ENCODE measurements at places on chromosomes 5 and 9. TPM values are rescaled to one million over a fixed set of nuclear protein-coding genes. Genes with fewer than 3 reads are reported as not detected.

DNA sequence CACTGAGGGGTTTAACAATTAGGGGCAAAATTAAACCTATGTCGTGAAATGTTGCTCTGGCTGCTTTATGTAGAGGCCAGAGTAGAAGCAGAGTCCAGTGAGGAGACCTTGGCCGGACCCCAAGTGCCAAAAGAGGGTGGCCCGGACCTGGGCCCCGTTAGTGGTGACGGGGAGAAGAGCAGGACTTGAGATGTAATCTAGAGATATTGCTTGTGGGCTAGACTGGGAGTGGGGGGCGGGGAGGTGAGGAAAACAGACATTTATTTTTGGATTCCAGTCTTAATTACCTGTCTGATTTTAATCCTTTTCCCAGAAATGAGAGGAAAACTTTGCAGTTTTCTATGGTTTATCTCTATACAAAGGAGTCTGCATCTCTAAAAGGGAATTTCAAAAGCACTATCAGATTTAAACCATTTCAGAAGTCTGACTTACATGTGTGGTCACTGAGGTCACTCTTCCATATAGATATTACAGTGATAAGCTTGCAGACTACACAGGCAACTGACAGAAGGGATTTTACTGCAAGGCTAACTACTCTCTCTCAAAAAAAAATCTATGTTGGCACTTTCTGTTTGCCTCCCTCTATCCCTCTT, 108.1 kb downstream of the MED27 start:
- H3K36me3 ChIP-seq, result peaks cover 4% of the 10 kb centered on the region
- H3K4me3 ChIP-seq, result no peak overlapping the region
- no peak for DNase-seq

DNA sequence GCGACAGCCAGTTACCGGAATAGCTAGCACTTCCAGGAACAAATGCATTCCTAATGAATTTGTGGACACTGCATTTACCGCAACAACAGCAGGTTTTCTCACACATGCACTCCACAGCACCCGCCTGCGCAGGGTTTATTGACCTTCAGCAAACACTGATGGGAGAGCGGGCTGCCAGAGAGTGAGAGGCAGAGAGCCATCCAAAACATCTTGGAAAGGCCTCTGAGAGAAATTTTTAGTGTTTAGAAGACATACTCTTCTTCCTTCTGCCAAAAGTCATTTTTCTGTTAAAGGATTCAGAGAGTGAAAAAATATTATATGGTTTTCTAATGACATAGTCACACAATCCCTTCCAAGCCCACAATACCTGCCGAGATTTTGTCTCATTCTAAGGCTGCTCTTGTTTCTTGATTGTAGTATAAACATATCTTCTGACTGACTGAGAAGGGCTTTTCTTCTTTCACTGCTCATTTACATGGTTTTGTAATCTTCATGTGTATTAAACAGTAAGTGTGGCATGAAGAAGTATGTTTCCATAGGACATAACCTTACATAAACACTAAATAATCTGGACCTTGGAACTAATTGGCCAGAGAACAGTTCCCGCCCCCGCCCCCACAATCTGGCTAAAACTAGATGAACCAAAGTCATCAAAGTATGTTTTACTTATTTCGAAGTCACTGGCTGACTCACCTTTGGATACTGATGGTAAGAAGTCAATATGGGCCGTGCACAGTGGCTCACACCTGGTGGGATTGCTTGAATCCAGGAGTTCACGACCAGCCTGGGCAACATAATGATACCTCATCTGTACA, 432.5 kb upstream of the MEF2C start:
- no peak for DNase-seq
- H3K27me3 ChIP-seq, result no peaks in the 10 kb centered on the region

DNA sequence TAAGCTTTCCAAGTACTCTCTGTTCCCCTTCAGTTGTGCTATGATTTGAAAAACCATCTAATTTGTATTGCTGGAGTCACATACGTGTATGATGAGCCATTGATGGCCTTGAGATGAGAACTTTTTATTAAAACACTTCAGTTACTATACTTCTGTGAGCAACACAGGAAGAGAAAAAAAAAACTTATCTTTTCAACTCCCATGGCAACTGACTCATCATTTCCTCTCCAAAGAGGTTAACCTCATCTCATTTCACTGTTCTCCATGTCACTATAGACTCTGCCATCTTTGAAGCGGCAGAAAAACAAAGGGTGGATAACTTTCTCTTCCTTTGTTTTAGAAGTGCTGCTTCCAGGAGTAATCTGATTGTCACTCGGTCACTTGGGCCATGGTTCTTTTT, 104.3 kb upstream of the PCSK1 start:
- peaks cover 15% of the 10 kb centered on the region for H3K4me1 ChIP-seq
- H3K4me3 ChIP-seq, result peak overlapping the region; percentile 65
- DNase-seq, result no peak
- H3K27me3 ChIP-seq, result no peaks in the 10 kb centered on the region
- no peaks in the 10 kb centered on the region for H3K36me3 ChIP-seq

- no peaks in the 10 kb centered on the region for H3K4me1 ChIP-seq
- DNase-seq, result no peak
- no peak overlapping the region for H3K4me3 ChIP-seq
Observed at GRCh38 chr9:116377179-116377798, 223.7 kb downstream of the PAPPA start.

GRCh38 chr5:36741128-36741527, 134.7 kb downstream of the SLC1A3 start:
- DNase-seq, result no peak
- no peaks in the 10 kb centered on the region for H3K36me3 ChIP-seq
- peaks cover 9% of the 10 kb centered on the region for H3K4me1 ChIP-seq
- peaks cover 49% of the 10 kb centered on the region for H3K27me3 ChIP-seq
- H3K4me3 ChIP-seq, result no peak overlapping the region

DNA sequence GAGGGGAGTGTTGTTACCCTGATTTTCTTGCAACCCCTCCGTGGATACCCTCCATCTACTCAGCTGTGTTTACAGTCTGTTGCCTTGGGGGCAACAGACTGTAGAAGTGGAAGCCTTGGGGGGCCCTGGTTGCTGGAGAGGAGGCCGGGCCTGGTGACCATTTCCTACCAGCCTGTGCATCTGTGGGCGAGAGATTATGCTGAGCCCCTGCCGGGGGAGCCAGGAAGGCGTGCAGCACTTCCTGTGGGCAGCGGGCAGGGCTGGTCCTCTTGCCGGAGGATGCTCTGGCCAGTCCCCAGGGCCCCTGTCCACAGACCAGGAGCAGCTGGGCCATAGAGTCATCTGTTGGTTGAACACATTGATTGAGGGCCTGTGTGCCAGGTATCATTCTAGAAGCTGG, 11.1 kb downstream of the ERGIC1 start:
- peaks cover 4% of the 10 kb centered on the region for H3K36me3 ChIP-seq
- H3K27me3 ChIP-seq, result no peaks in the 10 kb centered on the region
- peaks cover 73% of the 10 kb centered on the region for H3K4me1 ChIP-seq
- H3K4me3 ChIP-seq, result no peak overlapping the region
- H3K27ac ChIP-seq, result no peak overlapping the region

DNA sequence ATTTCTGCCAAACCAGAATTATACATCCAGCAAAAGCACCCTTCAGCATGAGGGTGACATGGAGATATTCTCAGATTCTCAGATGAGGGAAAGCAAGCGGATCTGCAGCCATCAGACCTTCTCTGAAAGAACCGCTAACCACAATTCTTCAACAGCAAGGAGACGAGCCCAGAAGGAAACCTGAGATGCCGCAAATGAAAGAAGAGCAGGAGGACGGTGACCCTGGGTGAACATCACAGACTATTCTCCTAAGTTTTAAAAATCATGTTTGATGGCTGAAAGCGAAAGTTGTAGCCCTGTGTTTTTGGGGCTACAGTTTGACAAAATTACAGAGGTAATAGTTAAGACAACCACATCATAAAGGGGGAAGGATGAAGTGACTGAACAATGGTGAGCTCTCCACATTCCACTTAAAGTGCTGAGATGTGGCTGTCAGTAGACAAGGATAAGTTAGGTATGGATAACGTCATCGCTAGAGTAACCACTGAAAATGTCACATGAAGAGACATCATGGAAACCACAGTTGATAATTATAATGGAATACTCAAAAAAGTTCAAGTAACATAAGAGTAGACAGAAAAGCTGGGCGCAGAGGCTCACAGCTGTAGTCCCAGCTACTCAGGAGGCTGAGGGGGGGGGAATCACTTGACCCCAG, 31.5 kb upstream of the NSMF start:
- peaks cover 2% of the 10 kb centered on the region for H3K4me1 ChIP-seq
- H3K27ac ChIP-seq, result no peak overlapping the region
- no peaks in the 10 kb centered on the region for H3K27me3 ChIP-seq
- DNase-seq, result no peak

DNA sequence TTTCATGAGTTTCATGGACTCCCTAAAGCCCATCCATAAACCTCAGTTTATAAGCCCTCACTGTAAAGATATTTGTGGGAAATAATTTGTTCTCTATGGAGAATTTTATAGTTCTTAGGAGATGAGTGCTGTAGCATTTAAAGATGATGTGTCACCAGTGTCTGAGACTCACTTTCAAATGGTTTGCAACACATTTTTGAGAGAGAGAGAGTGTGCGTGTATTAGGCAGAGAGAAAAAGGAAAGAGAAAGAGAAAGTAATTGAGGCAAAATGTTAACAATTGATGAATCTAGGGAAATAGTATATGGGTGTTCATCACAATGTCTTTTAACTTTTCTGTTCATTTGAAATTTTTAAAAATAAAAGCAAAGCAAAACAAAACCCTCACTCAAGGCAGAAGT, 479.0 kb downstream of the ZSWIM6 start:
- no peaks in the 10 kb centered on the region for H3K4me1 ChIP-seq
- H3K27me3 ChIP-seq, result peaks cover 31% of the 10 kb centered on the region
- no peaks in the 10 kb centered on the region for H3K36me3 ChIP-seq
- no peak for DNase-seq
- H3K27ac ChIP-seq, result no peak overlapping the region
- no peak overlapping the region for H3K4me3 ChIP-seq

DNA sequence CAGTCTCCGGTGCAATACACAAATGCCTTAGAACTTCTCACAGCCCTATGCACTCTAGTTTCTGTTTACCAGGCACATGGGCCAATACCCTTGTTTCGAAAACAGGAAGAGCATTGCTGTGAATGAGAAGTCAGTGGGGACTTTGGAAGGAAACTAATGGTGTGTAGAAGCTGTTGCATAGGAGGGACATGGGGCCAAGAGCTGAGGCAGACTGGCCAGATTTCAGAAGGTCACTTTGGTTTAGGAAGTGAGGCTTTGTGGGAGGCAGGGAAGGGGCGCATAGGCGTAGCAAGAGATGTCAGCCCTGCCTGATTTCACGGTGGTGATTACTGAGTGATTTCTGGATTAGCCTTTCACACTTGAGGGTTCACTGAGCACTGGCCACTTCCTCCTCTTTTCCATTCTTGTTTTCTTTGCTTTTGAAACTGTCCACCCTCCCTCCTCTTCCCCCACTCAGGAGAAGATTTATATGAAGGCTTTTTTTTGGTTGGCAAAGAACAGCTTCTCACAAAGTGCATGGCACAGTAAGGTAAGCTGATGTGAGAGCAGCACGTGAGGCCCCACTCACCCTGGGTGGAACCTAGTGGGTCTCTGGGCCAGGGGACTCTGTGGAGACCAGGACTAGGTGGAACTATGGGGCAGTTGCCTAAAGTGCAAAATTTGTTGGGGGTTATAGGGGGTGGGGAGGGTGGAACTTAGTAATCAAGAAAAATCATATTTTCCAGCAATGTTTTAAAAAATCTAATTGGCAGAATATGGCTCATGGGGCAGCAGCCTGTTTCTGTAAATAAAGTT, 6.1 kb upstream of the TMEM252 start:
- H3K27ac ChIP-seq, result peak overlapping the region; percentile 65
- no peak for DNase-seq
- H3K4me1 ChIP-seq, result no peaks in the 10 kb centered on the region
- no peaks in the 10 kb centered on the region for H3K36me3 ChIP-seq
- H3K27me3 ChIP-seq, result peaks cover 1% of the 10 kb centered on the region
- H3K4me3 ChIP-seq, result no peak overlapping the region

GRCh38 chr5:173907686-173908371, 19.7 kb downstream of the CPEB4 start:
- peaks cover 48% of the 10 kb centered on the region for H3K4me1 ChIP-seq
- H3K36me3 ChIP-seq, result peaks cover 11% of the 10 kb centered on the region
- H3K27me3 ChIP-seq, result no peaks in the 10 kb centered on the region
- H3K27ac ChIP-seq, result peak overlapping the region; percentile 50

- H3K27ac ChIP-seq, result no peak overlapping the region
- H3K36me3 ChIP-seq, result no peaks in the 10 kb centered on the region
- no peak overlapping the region for H3K4me3 ChIP-seq
- no peak for DNase-seq
Observed at GRCh38 chr5:102036927-102037326, 259.2 kb downstream of the SLCO4C1 start.

DNA sequence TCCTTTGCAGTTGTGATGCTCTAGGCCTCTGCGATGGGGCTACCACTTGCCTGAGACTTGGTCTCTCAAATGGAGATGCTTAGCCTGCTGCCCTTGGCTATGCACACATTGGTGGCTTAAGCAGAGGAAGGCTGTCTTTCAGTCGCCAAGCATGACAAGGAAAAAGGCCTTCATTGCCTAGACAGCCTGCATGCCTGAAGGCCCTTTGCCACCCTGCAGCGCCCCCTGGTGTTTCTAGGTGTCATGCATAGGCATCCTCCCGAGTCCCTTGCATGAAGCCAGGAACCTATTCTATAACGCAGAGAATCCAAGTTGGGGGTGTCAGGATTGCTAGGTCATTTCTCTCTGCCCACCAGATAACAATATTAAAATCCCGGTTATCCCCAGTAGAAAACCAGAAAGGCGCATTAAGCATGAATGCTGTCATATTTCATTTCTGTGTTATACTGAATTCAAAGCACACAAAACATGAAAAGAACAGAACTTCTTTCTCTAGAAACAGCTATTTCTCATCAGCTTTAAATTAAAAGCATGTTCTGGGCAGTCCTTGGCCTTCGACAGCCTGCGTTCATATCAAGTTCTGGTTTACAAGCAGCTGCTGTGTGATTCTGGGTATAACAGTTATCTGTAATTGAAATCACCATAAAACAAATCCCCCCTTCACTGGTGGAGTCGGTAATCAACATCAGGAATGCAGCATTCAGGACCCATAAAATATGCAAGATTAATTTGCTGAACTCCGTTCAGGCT, 59.7 kb upstream of the TRPC7 start:
- H3K27ac ChIP-seq, result no peak overlapping the region
- no peaks in the 10 kb centered on the region for H3K4me1 ChIP-seq
- no peak overlapping the region for H3K4me3 ChIP-seq
- peak; percentile 4 for DNase-seq
- H3K27me3 ChIP-seq, result no peaks in the 10 kb centered on the region

- no peak overlapping the region for H3K27ac ChIP-seq
- DNase-seq, result no peak
- H3K27me3 ChIP-seq, result peaks cover 32% of the 10 kb centered on the region
Observed at GRCh38 chr9:135242406-135242805, 154.9 kb downstream of the OLFM1 start.

The PCDHB3 gene
- polyA plus RNA-seq, result not detected

The SCGB3A1 gene
- not detected for polyA plus RNA-seq

The ADGRD2 gene
- polyA plus RNA-seq, result not detected

The PCDHB7 gene
- polyA plus RNA-seq, result not detected

The PTGS1 gene
- polyA plus RNA-seq, result not detected

The ZCCHC10 gene
- polyA plus RNA-seq, result 36.9 TPM

The CCDC192 gene
- polyA plus RNA-seq, result not detected

The CCNO gene
- not detected for polyA plus RNA-seq

All from naive thymus-derived CD8-positive, alpha-beta T cell (primary cell).